ENCODE measurements at places on chromosomes 4 and X. TPM values are rescaled to one million over a fixed set of nuclear protein-coding genes. Genes with fewer than 3 reads are reported as not detected.

The IQCM gene
- not detected for total RNA-seq

The S100G gene
- not detected for total RNA-seq

The UBQLN2 gene
- total RNA-seq = 29.3 TPM

The TBC1D25 gene
- 11.3 TPM for total RNA-seq

The VSIG1 gene
- 0.74 TPM for total RNA-seq

The SMIM10L2A gene
- total RNA-seq = 9.1 TPM

The SOD3 gene
- total RNA-seq = under 0.01 TPM

The CCDC110 gene
- total RNA-seq = 1.7 TPM

The TLR3 gene
- 0.74 TPM for total RNA-seq

The CLGN gene
- total RNA-seq = 4.2 TPM

The CENPVL2 gene
- 1.7 TPM for total RNA-seq

The TMEM144 gene
- total RNA-seq = 1.2 TPM

The PDS5A gene
- 58.3 TPM for total RNA-seq

The CTAG1B gene
- not detected for total RNA-seq

The HELT gene
- not detected for total RNA-seq

The SCOC gene
- total RNA-seq = 74.0 TPM

The KLHL15 gene
- 25.6 TPM for total RNA-seq

The GDI1 gene
- total RNA-seq = 284 TPM

The SSX2 gene
- not detected for total RNA-seq

The KLB gene
- 0.25 TPM for total RNA-seq

The HERC3 gene
- 52.9 TPM for total RNA-seq

The GPRIN3 gene
- total RNA-seq = 39.6 TPM

The CYBB gene
- total RNA-seq = 4.2 TPM

The PABPC4L gene
- 0.74 TPM for total RNA-seq

The GC gene
- not detected for total RNA-seq

The RNF150 gene
- 43.3 TPM for total RNA-seq

The SMIM10 gene
- total RNA-seq = 0.49 TPM

The HPSE gene
- total RNA-seq = 0.49 TPM

The LUZP4 gene
- not detected for total RNA-seq

The XAGE2 gene
- total RNA-seq = not detected

The AKAP4 gene
- total RNA-seq = not detected

The DYNLT3 gene
- total RNA-seq = 21.6 TPM

The PYURF gene
- total RNA-seq = 66.6 TPM

The LRAT gene
- under 0.01 TPM for total RNA-seq

The SPARCL1 gene
- 68.4 TPM for total RNA-seq
